ENCODE measurements at places on chromosomes 2 and 18. TPM values are rescaled to one million over a fixed set of nuclear protein-coding genes. Genes with fewer than 3 reads are reported as not detected.

- DNase-seq, result peak; percentile 9
Measured at GRCh38 chr2:180872255-180872654, 108.2 kb upstream of the UBE2E3 start.

The SGPP2 gene
- polyA plus RNA-seq, result 1.3 TPM

The YES1 gene
- 51.8 TPM for polyA plus RNA-seq

DNA sequence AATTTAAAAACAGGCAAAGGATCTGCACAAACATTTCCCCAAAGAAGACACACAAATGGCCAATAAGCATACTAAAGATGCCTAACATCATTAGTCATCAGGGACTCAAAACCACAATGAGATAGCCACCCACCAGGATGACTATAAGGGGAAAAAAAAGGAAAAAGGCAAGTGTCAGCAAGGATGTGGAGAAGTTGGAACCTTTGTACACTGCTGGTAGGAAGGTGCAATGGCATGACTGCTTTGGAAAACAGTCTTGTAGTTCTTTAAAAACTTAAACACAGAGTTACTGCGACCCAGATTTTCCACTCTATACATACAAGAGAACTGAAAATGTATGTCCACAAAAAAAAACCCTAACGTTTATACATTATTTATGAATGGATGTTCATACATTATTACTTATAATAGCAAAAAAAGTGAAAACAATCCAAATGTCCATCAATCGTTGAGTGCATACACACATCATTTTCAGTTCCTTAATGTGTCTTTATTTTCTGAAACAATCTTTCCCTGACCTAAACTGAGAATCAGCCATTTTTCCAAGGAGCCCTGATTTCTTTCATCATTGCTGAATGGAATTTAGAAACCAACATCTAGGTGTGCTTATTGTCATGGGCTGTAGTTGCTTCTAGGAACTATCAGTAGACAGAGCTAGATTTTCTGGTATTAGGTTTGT lies 64.7 kb upstream of the TLK1 start:
- DNase-seq, result no peak

GRCh38 chr2:240898731-240899467 lies 2.9 kb upstream of the MAB21L4 start:
- no peak for DNase-seq

DNA sequence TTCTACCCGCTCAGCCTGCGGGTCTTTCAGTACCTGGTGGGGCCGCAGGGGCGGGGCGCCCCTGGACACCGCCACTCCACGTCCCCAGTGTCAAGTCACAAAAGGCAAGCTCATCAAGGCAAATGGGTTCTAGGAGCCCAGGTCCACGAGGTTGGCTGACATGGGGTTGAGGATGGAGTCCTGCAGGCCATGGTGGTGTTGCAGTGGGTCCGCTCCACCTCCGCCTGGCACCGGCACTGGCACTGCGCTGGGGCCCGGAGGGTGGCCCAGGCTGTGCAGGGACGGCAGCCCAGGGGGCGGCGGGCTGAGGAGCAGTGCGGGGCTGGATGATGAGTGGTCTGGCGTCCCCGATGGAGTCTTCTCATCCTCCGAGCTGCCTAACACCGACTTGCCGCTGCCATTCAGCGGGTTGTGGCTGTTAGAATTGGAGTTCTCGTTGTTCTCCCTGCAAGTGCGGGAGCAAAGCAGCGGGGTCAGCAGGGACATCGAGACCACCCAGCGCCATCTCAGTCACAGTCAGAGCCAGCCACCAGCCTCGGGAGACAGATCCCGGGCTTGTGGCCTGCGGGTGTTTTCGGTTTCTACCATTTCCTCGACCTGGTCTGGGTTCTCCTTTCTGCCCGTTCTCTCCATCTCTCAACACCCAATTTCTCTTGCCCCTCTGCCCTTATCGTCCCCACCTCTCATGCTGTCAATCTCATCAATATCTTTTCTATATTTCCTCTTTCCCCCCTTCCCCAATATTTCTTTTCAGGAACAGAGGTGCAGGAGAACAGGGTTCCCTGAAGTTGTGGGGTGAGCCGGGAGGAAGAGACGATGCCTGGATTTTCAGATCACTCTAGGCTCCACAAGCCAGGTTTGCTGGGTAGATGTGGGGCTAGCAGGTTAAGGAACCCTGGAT lies 3.0 kb downstream of the SIX2 start:
- DNase-seq, result no peak

GRCh38 chr2:143481237-143481623 lies 352.0 kb downstream of the ARHGAP15 start:
- peak; percentile 96 for DNase-seq

DNA sequence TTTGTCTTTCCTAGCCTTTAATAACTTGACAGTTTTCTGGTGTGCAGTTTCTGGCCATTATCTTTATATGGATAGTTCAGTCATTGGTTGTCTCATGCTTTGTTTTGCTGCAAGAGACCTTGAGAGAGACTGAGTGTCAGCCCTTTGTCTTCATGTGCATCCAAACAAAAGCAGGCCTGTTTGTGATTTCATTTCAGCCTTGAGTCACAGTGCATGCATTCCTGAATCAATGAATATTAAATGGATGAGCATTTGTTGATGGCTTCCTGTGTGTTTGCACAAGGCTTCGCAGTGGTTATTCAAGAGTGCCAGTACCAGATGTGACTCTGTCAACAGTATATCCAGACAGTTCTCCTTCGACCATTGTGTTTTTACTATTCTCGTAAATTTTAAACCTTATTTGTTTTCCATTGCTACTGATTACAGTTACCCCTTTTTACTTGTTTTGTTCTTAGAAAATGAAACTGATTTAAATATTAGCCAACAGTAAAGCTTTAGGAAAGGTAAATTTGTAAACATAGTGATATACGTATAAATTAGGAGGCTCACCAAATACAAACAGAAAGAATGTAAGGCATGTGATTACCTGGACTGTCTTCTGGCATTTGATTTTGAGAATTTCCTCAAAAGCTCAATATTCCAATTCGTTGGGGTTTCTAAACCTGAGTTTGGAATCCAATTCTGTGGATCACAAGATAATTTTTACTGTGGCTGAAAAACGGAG lies 319.8 kb downstream of the CTNNA2 start:
- DNase-seq, result no peak

DNA sequence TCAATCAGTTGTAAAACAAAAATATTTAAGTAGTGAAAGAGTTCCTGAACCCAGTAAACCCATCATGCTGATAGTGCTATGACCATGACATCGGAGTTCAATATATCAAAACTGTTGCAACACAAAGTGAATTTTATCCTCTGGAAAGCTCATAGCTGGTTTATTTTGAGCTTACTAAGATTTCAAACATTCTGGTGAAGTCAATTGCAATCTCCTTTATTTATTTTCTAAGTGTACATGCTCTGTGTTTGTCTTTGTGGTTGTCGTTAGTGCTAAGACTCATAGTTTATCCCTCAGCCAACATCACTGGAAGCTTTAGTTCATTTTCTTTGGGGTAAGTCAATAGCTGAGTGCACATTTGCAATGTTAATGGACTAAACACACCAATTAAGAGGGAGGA lies 91.9 kb downstream of the QPCT start:
- no peak for DNase-seq

The GKN2 gene
- polyA plus RNA-seq, result 0.36 TPM

DNA sequence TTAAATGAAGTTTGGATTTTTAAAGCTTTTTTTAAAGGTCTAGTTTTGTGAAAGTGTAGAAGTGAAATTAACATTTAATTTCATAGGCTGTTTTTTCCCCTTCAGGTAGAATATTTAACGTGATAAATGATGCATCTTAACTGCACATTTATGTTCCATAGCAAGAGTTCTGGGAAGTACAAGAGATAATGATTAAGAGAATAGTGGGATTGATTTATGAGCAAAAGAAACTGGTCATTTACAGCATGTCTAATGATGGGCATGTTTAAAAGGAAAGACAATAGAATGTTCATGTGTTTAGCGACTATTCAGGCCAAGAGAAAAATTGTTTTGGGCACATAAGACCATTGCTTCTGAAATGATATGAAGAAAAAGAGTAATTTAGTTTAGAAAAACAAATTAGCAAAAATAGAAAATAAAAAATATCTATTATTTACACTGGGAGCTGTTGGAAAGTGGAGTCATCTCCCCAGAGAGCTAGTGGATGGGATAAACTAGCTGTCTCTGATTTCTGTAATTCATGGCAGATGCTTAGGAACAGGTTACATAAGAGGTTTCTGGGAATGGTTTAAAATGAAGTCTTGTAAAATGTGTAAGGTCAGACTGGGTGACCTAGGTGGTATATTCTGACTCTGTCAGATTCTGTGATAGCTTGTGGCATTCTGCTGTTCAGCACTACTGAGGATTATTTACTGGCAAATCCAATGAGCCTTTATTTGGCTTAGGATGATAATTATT lies 60.7 kb downstream of the WDR7 start:
- peak; percentile 6 for DNase-seq

DNA sequence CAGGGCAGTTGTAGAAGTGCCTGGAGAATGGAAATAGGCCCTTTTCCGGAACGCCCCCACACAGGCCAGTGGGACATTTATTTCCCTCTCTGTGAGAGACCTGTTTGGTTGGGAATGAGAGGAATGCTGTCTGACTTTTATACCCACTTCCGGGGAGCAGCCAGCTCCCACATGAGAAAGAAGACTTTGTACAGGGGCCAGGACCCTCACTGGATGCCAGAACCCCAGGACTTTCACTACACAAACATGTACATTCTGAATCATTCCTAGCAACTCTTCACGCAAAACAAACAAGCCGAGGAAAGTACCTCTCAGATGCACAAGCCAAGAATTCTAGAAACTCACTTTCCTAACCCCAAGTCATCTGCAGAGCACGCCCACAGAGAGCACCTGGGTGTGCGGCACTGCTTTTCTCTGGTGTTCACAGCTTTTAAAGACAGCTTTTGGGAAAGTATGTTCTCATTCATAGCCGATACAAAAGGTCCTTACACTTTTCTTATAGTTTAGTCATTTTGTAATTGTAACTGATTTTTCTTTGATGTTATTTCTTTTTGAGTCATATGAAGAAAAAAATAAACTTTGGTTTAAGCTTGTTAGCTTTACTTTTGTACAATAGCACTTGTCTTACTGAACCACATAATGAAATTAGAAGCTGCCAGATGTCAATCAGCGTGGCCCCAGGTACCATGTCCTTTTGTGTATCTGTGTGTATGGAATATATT lies 856.1 kb upstream of the ID2 start:
- DNase-seq, result no peak

DNA sequence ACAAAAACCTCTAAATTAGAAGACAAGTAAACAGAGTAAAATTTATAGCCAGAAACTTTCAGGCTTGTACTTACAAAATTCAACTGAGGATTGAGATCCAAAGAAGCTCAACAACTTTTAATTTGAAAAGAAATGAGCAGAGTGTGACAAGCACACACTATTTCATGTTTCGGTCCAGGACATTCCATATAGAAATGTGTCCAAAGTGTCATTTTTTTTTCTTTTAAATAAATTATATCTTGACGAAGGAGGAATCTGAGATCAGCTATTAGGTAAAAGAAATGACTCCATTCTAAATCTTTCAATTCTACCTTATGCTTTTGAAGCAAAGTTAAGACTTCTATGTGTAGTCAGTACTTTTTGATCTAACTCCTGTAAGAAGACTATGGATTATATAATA lies 4.6 kb downstream of the FN1 start:
- no peak for DNase-seq

- no peak for DNase-seq
Measured at GRCh38 chr2:39685126-39685525, 19.4 kb downstream of the TMEM178A start.

GRCh38 chr2:7027411-7027810 lies 110.2 kb downstream of the RNF144A start:
- no peak for DNase-seq

The MAIP1 gene
- polyA plus RNA-seq, result 18.2 TPM

GRCh38 chr2:118290411-118291250 lies 202.4 kb downstream of the INSIG2 start:
- peak; percentile 16 for DNase-seq

DNA sequence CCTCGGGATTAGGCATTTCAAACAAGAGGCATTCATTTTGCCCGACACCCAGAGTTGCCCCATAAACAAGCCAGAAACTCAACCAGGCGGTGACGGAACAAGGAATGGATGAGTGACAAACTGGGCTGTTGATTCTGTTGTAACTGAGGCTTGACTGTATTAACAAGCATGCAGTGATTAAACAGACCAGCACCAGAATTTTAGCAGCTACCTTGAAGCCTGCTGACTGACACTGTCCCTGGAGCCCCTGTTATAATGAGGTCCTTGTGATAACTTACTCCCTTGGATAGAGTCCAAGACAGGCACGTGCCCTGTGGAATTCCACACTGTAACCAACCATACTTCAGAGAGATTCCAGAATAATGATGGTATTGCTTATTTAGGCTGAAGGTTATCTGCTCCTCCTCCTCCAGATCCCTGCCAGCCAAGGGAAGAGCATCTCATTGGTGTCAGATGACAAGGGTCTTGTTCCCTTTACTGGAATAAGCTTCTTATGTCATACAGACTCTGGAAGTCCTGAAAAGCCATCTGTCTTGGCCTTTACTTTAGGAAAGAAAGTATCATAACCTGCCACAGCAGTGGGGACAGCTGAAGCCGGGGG lies 97.1 kb upstream of the RMDN2 start:
- DNase-seq, result peak; percentile 72

DNA sequence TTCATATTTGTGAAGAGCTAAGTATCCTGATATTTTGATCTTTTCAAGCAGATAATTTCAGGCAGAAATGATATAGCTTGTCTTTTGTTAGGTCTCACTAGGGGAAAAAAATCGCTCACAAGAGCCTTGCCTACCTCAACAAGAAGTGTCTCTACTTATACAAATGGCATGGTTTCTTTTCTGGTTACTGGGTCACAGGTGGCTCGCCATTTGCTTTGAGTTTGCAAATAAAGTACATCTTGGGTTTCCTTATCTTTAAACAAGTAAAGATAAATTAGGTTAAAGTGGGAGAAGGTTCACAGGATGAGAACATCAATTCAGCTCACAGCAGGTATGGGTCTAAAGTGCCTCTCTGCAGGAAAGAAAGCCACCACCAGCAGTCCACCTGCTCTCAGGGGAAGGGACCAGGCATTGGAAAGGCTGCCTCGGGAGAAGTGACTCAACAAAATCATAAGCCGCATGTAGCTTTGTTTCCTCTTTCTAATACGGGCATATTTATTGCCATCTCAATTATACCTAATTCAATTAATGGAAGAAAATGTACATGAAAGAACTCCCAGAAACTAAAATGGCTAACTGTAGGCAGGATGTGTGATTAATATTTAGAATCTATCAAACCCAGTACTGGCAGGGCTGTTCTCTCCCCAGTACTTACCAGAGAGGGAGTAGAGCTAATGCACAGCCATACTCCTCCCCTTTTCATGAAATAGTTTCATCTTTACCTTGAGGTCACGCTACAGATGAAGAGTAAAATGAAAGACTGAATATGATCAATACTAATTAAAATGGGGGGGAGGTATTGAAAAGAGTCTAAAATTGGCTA lies 28.3 kb downstream of the CDC42EP3 start:
- DNase-seq, result no peak

DNA sequence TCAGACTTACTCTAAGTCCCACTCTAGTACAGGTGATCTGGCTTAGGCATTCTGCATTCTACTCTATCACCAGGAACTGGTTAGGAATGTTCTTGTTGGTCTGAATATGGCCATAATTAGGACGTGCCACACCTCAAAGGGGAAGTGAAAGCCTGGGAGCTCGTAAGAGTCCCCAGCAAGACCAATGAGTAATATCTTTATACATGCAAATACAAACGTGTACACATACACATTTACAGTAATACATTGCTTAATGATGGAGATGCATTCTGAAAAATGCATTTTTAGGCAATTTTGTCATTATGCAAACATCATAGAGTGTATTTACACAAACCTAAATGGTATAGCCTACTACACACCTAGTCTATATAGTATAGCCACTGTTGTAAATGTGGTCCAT lies 19.5 kb upstream of the ERCC3 start:
- no peak for DNase-seq

GRCh38 chr2:86625096-86625495 lies 1.4 kb upstream of the RNF103 start:
- DNase-seq, result no peak

- no peak for DNase-seq
Measured at GRCh38 chr2:195312662-195313061, 344.4 kb upstream of the SLC39A10 start.

All from muscle of leg (tissue), 16 donors.